DMS 273 treated with DMSO at 0.1 percent for 48 hours (cell line): ENCODE measurements at places on chromosomes 5 and 9.

GRCh38 chr9:6646293-6646636 is 736 bp upstream of the GLDC start:
- DNase-seq, result no peak

DNA sequence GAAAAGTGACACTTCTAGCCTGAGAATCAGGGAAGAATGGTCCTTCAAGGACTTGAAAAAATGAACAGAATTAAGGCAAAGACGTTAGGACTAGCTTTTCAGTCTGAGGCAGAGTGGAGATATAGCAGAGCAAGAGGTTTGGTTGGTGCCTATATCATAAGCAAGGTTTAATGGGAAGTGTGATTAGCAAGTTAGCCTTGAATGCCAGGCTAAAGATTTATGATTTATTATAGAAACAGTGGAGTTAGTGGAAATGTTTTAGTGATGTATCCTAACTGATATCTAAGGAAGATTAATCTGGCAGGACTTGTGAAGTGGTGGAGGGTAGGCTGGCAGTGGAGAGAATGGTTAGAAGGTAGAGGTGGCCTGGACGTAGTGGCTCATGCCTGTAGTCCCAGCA is 7.0 kb downstream of the F2RL2 start:
- no peak for DNase-seq

GRCh38 chr5:125847561-125847960 is 575.6 kb upstream of the GRAMD2B start:
- no peak for DNase-seq

DNA sequence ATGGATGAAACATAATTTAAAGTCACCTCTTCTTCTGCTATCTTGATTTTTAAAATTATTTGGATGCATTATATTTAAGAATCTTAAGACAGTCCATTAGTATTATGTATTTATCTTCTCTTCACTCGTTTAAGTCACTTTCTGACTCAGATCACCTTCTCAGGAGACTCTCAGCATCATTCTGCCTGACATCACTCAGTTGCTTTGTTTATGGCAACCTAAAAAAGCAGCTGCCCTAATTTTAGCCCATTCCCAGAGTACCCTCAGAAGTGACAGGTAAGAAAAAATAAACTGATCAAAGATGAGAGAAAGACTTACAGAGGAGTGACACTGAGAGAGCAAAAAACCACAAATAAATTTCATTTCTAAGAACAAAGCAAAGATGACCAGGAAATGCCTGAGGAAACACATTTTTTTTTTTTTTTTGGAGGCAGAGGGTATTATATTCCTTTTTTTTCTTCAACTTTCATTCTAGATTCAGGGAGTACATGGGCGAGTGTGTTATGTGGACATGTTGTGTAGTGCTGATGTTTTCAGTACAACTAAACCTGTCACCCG is 140.5 kb downstream of the MUSK start:
- DNase-seq, result no peak

- DNase-seq, result no peak
These were observed 97.8 kb upstream of the IQGAP2 start for GRCh38 chr5:76305269-76305668.

- no peak for DNase-seq
These were observed 20.3 kb downstream of the MFAP3 start for GRCh38 chr5:154059039-154059430.
